Effector CD4-positive, alpha-beta T cell (primary cell): ENCODE measurements at places on chromosomes 16 and 17.

GRCh38 chr16:4082474-4083044 is 33.7 kb downstream of the ADCY9 start:
- no peak for DNase-seq

- no peak for DNase-seq
These were observed 6.2 kb downstream of the PGS1 start for GRCh38 chr17:78384479-78385175.

- no peak for DNase-seq
These were observed 290 bp downstream of the TLCD1 start for GRCh38 chr17:28725660-28726225.

GRCh38 chr17:7251661-7252175 is at the start of gene CTDNEP1:
TSS of gene CTDNEP1 (minus strand) at chr17:7251734. CDS start at chr17:7251296, 438 bp downstream.
- DNase-seq: peak; percentile 100

DNA sequence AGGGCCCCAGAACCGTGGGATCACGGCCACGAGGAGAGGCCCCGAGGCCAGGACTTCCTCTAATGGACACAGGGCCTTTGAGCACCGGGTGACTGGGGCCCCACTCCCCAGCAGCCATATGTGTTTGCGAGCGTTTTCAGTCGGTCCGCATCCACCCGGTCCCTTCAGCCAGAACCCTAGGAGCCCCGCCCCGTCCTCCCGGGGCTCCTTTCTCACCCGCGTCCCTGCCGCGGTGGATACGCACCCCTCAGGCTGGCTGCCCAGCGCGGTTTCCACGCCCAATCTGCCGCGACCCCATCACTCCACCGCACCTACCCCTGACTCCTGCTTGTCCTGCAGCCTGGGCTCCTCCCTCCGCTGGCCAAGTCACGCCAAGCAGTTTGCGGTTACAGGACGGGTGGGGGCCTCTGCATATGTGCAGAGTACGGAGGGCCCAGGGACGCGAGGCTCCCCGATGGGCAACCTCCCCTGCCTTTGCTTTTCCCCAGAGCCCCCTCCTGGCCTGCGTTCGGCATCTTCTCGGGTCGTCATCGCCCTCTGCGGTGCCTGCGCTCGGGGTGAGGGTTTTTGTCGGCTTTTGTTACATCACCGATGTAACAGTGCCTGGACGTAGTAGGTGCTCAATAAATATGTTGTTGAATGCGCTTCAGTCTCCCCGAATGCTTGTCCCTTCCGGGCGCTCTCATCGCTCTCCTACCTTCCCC is 1.0 kb upstream of the TTYH2 start:
- DNase-seq: no peak

DNA sequence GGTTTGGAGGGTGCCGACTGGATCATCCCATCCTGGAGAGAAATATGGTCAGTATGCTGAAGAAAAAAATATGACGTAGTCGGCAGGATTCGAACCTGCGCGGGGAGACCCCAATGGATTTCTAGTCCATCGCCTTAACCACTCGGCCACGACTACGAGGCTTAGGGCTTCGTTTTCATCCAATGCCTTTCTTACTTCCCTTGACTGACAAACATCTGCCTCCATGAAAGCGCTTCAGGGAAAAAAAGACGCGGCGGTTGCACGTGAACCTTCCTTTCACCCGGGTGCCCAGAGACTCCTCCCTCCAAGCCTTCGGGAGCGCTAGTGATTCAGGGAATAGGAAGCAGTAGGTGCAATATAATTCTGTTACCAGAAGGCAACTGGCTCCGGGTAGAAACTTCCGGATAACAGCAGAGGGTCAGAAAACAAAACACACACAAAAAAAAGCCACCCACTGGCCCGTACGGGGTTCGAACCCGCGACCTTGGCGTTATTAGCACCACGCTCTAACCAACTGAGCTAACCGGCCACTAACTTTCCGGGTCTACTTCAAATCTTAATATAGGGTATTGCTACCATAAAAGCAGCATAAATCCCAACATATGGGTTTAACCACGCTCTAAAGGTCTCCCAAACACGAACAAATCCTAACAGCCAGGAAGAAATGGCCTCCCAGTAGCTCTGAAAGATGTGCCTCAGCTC is 16.3 kb upstream of the AURKB start:
- DNase-seq: no peak

GRCh38 chr17:27497696-27498095 is 41.4 kb downstream of the KSR1 start:
- no peak for DNase-seq

DNA sequence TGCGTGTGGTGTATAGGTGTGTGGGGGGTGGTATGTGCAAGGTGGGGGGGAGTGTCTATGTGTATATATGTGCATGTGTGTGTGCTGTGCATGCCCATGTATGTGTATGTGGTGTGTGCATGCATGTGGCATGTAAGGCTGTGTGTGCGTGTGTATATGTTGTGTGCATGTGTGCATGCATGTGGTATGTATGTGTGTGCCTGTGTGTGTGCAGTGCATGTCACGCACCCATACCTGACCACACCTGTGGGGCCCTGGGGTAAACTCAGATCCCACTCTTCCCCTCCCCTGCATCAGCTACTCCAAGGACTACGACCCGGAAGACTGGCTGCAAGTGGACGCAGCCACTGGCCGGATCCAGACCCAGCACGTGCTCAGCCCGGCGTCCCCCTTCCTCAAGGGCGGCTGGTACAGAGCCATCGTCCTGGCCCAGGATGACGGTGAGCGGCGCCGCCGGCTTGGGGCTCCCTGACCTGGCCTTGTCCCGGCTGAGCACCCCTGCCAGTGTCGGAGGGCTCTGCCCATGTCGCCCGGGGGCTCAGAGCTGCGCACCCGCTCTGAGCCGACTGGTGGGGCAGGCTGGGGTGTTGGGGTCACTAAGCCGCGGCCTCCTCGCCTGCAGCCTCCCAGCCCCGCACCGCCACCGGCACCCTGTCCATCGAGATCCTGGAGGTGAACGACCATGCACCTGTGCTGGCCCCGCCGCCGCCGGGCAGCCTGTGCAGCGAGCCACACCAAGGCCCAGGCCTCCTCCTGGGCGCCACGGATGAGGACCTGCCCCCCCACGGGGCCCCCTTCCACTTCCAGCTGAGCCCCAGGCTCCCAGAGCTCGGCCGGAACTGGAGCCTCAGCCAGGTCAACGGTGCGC is 9.1 kb downstream of the SLC22A31 start:
- no peak for DNase-seq

- no peak for DNase-seq
These were observed 3.3 kb upstream of the HEXIM1 start for GRCh38 chr17:45145035-45145389.

DNA sequence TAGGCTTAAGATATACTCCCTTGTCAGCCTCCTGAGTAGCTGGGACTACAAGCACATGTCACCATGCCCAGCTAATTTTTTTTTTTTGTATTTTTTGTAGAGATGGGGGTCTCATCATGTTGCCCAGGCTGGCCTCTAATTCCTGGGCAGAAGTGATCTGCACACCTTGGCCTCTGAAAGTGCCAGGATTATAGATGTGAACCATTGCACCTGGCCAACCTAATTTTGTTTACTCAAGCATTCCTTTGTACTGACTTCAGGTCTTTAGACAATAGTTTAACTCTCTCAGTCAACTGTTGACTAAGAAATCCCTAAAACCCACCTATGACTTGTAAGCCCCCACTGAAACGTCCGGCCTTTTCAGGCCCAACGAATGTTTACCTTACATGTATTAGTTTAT is 628.3 kb upstream of the CDH8 start:
- no peak for DNase-seq

DNA sequence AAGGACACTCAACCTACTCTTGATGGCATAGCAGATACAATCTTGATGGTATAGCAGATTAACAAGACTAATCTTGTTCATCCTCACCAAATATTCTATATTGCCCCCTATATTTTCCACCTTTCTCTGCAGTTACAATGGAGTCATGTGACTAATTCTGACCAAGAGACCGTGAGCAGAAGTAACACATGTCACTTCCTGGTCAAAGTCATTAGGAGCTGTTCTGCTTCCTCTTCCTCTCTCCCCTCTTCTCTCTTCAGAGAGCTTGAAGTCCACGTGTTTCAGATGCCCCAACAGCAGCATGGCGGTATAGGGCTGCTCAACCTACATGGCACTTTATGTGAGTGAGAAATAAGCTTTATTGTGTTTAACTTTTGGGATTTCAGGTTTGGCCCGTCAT is 55.3 kb upstream of the ERCC4 start:
- DNase-seq: no peak

- DNase-seq: peak; percentile 29
These were observed at the start of gene FOXC2 for GRCh38 chr16:86566601-86566965. TSS of gene FOXC2 (plus strand) at chr16:86566829. CDS start at chr16:86567336, 507 bp downstream.

GRCh38 chr16:29840240-29840639 is 20.0 kb downstream of the MVP start:
- DNase-seq: no peak

DNA sequence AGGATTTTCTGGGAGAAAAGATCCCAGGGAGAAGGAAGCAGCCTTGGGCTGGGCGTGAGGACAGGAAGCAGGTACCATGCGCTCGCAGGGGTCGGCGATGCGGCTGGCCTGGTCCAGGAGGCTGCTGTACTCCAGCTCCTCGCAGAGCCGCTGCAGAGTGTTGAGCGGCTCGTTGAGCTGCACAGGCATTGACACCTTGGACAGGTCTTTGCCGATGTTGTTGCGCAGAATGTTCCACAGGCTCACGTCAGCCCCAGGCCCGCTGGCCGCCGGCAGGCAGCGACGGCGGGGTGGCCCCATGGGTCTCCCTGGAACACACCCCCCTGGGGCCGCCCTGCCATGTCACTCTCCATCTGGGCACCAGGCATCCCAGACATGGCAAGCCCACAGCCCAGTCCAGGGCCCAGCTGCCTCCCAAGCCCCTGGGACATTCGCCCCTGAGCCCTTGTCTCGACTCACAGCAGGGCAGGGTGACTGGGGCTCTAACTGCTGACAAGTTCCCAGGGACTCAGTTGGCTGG is 8.0 kb downstream of the OSBPL7 start:
- no peak for DNase-seq

DNA sequence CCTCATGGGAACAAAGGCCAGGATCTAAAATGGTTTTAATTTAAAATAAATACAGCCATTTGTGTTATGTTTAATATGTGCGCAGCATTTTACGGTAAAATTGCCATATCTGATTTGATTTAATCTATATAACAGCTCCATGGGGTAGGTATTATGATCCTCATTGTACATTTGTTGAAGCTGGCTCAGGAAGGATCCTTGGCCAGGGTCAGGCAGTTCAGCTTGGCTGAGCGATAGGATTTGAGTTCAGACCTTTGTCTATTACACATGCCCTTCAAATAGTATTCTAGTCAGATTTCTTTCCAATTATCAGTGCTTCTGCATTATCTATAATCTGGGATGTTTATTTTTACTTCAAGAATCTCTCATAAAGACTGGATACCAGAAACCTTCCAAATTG is 950.4 kb upstream of the EEF2KMT start:
- no peak for DNase-seq

GRCh38 chr17:15309793-15310192 is 31.6 kb downstream of the TEKT3 start:
- DNase-seq: no peak

DNA sequence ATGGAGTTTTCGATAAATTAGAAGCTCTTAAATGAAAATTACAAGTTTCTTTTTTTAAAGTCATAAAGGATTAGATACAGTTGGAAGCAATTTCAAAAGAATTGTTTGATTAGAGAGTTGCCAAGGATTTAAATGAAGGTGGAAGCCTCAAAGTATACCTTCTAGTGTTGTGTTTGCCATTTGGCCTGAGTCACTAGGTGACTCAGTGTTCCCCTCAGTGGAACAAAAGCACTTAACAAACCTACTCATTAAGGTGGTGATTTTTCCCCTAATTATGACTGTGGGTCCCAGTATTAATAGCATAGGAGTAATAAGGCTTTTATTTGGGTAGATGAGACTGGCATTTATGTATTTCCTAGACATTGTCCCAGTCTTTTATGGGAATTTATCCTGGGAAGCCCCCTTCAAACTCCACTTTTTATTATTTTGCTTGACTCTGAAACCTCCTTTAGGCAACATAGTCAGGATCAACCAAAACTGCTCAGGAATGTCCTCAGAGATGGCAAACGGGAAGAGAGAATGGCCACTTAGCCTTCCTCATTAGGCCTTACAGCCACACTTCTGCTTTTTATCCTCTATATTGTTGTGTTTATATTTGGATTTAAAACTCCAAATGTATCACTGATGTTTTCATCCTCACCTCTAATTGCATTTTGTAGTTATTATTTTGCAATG is 161.0 kb downstream of the FTO start:
- DNase-seq: no peak

- no peak for DNase-seq
These were observed 22.3 kb downstream of the PPL start for GRCh38 chr16:4914528-4915225.

DNA sequence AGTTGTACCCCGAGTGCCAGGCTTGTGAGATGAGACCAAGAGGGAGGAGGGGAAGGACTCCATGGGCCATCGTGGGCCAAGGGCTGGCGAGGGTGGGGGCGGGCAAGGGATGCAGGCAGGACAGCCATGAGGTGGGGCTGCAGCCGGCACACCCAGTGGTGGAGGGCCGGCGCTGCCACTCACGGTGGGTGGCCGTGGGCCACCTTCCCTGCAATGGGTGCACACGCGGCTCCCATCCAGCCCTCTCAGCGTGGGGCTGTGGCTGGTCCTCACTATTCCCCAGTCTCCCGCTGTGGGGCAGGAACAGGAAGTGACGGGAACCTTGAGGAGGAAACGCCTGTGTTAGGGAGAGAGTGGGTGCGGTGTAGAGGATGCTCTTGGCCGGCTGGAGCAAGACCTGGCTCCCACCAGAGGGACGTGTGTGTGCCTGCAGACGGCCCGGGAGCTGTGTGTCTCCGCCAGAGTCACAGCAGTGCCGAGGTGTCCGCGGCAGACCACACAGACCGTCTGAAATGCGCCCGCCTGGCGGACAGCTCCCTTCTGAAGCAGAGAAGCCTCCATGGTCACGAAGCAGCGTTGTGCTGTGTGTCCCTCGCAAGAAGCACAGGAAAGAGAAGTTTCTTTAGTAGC is 23.6 kb downstream of the CIBAR2 start:
- no peak for DNase-seq
